Jurkat, Clone E6-1 (cell line): ENCODE measurements at places on chromosomes 3 and 15.
A peak's percentile ranks its signal among the peaks of the same experiment; 100 is the strongest.

- DNase-seq, result no peak
Measured at GRCh38 chr3:177237206-177237605, 39.9 kb upstream of the TBL1XR1 start.

- DNase-seq, result no peak
Measured at GRCh38 chr3:188299708-188300107, 145.8 kb downstream of the LPP start.

GRCh38 chr15:80502782-80503181, 98.6 kb downstream of the ARNT2 start:
- no peak for DNase-seq

- DNase-seq, result peak; percentile 39
Measured at GRCh38 chr15:69523010-69524001, 70.7 kb downstream of the RPLP1 start.

GRCh38 chr3:139388821-139389551, 461 bp downstream of the COPB2 start:
- DNase-seq, result no peak

DNA sequence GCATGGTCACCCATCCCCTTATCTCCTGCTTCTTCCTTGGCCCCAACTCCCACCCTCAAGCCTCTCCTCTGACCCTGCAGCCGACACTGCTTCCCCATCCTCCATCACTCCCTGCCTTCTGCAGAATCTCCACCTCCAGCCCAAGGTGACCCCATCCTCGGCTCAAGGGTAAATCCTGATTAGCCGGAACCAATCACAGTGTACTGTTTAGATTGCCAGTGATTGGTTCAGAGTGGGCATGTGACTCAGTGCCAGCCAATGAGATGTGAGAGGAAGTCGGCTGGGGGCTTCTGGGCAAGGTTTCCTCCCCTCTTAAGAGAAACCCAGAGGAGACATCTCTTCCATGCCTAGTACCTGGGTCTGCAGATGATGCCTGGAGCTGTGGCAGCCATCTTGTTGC, 10.3 kb downstream of the CACNA2D2 start:
- peak; percentile 25 for DNase-seq

- DNase-seq, result no peak
Measured at GRCh38 chr15:76038512-76038911, 21.3 kb upstream of the TMEM266 start.

- no peak for DNase-seq
Measured at GRCh38 chr15:80697075-80697685, 2.1 kb downstream of the ABHD17C start.

GRCh38 chr3:102240720-102241119, 194.1 kb upstream of the ZPLD1 start:
- no peak for DNase-seq

- DNase-seq, result no peak
Measured at GRCh38 chr3:29426302-29427226, 145.7 kb downstream of the RBMS3 start.

DNA sequence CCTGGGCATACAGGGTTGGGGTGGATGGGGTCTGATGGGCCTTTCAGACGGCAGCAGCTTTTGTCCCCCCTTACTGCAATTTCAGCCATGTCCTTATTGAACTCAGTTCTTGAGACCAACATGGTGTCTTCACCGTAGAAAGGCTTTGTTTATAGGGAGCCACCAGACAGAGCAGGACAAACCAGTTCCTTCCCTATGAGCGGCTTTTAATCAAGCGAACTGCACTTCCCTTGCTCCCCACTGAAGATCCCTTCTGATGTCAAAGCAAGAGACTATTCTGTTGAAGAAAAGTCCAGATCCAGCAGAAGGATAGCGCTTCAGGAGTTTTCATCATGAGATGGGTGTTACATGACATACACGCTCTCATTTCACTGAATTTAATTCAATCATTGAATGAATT, 100.4 kb downstream of the CD47 start:
- DNase-seq, result no peak
